ENCODE measurements at places on chromosomes 12 and 14.

GRCh38 chr12:132449565-132450417 lies 40.2 kb upstream of the FBRSL1 start:
- DNase-seq = no peak

DNA sequence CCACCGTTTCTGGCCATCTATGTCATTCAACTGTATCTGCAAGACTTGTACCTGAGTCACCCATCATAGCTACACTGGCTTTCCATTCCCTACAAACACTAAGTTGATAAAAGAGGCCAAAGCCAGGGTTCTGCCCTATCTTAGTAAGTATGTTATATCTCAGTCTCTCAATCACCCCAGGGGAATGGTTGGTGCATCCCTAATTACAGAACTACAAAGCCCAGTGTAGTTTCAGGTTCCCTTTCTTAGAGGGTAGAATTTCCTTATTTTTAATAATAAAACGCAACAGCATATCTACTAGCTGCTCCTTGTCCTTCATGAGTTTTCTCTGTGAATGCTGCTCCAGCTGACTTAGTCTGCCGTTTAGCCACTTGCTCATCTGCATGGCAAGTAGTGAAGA lies 57.6 kb downstream of the ST8SIA1 start:
- no peak for DNase-seq

GRCh38 chr14:55512421-55512820 lies 67.6 kb upstream of the KTN1 start:
- peak; percentile 33 for DNase-seq

DNA sequence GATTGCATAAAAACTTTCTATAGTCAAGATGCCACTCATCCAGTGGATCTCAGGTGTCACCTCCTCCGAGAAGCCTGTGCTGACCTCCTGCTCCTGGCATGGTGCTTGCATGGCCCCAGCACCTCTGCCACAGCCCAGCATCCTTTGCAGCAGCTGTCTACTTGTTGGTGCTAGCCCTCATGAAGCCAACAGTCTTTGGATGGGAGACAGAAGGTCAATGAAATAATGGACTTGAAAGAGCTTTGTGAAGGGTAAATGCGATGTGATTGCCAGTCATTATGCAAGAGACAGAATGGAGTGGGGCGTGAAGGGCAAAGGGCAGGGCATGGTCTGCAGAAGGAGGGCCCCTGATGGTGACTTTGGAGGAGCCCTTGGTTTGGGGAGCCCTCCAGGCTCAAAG lies 63.0 kb upstream of the CLMN start:
- no peak for DNase-seq

- no peak for DNase-seq
Measured at GRCh38 chr14:55285048-55285652, 13.9 kb downstream of the FBXO34 start.

DNA sequence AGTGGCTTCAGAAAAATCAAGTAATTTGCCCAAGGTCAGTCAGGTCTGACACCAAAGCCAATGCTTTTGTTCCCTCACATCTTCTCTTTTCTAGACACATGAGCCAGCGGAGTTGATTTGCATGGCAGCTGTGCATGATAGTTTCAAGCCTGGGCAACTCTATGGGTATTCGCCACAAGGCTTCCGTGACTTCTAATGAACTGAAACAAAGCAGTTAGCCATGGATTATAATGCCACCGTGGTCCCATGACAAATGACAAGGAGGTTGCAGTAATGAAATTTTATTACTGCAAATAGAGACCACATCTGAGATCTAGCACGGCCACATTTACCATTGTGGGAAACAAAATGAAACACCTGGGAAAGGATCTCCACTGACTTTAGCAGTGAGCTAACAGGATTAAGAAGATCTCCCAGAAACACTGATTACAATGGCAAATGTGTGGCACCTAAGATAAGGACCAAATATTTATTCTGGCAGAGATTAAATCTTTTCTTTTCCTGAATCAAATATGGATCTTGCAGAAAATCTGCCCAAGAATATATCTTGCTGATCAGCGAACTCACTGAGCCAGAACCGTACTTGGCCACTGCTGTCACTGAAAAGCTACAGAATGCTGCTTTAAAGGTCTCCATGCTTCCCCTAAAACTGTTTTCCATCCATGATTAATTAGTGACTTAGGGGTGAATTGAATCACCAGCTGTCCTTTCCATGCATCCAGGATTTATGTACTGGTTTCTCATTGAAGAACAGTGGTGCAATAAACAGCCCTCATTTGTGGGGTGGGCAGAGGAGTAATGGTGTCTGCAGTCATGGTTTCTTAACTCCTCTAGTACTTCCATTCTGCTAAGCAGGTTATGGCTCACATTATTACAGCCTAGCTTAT lies 551.0 kb downstream of the DIO2 start:
- DNase-seq = no peak

- no peak for DNase-seq
Measured at GRCh38 chr14:58780605-58781004, 142.8 kb downstream of the DACT1 start.

- DNase-seq = peak; percentile 58
Measured at GRCh38 chr14:95313707-95314106, 6.0 kb downstream of the CLMN start.

GRCh38 chr14:35212471-35213142 lies 79.6 kb upstream of the PSMA6 start:
- DNase-seq = no peak

GRCh38 chr14:35202195-35202594 lies 79.8 kb downstream of the PRORP start:
- DNase-seq = no peak

DNA sequence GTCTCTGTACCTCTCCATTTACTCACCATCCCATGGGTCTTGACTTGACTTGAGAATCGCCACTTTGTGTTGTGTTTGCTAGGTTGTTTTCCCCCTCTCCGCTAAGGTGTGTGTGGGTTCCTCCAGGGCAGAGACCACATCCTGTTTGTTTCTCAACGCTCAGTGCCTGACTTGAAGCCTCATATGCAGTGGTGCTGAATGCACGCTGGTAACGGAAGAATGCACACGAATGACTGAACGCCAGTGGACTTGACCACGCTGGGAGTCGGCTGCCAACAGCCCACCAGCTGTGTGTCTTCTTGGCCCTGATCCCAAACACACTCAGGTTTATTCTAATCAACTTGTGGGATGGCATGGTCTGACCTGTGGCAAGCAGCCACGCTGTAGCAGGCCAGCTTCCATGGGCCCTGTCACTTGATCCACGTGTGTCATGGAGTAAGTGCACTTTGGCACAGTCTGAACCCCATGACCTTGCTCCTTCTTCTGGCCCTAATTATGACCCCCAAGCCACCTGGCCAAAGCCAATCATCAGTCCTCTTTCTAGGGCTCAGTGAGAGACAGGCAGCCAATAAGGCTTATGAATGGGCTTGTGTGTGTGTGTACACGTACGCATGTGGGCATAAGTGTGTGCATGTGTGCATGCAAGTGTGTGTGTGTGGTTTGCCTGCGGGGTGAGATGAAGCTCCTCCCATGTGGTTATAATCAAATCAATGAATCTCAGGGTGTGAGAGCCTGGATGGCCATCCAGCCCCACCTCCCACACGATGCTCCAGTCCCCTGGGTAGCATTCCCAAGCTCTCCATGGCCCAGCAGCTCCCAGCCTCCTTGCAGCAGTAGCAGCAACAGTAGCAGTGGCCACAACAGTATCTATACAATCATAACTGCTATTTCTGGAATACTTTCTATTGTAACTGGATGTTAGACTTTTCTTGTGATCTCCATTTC lies 6.4 kb upstream of the TC2N start:
- no peak for DNase-seq

DNA sequence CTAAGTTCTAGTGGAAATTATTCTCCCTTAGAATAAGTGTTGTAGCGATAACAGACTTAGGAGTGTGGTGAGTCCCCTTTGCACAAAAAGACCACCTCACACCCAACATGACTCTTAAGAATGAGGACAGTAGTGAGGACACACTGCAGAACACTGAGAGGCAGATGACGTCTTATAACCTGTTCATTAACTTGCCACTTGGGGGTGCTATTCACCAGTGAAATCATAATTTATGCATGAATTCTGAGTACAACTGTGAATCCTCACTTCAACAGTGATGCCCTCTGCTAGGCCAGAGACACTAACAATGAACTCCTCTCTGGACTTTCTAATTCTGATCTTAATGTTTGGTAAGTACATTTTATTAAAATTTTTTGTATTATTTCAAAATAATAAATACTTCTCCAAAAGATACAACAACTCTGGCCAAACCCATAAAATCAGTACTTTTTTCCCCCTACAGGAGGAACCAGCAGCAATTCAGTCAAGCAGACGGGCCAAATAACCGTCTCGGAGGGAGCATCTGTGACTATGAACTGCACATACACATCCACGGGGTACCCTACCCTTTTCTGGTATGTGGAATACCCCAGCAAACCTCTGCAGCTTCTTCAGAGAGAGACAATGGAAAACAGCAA lies 274.7 kb downstream of the DAD1 start:
- DNase-seq = peak; percentile 62

DNA sequence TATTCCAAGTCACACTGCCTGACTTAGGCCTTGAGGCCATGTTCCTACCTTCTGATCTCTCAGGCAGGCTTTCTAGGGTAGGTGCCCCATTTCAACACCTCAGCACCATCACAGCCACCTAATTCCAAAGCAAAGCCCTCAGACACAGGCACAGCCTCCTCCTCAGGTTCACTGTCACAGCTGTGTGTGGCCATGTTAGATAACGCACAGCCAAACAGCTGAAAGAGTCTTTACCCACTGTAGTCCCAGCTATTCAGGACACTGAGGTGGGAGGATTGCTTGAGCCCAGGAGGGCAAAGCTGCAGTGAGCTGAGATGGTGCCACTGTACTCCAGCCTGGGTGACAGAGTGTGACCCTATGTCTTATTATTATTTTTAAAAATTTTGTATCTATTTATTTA lies 7.3 kb upstream of the TMEM229B start:
- no peak for DNase-seq

DNA sequence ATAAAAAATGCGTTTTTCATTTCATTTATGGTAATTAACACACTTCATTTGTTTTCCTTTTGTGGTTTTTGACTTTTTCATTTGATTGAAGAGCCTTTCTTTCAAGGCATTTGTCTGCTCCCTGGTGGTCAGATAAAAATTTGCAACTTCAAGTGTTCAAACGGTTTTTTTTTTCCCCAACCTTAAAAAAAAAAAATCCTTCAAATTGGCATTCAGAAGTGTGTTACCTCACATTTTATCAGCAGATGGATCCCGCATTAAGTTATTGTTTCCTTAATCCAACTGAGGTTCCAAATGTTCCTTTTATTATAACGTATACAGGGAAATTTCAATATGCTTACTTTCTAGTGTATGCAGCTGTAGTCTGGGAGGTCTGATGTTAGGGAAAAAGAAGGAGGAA lies 47.2 kb downstream of the MYF5 start:
- peak; percentile 24 for DNase-seq

DNA sequence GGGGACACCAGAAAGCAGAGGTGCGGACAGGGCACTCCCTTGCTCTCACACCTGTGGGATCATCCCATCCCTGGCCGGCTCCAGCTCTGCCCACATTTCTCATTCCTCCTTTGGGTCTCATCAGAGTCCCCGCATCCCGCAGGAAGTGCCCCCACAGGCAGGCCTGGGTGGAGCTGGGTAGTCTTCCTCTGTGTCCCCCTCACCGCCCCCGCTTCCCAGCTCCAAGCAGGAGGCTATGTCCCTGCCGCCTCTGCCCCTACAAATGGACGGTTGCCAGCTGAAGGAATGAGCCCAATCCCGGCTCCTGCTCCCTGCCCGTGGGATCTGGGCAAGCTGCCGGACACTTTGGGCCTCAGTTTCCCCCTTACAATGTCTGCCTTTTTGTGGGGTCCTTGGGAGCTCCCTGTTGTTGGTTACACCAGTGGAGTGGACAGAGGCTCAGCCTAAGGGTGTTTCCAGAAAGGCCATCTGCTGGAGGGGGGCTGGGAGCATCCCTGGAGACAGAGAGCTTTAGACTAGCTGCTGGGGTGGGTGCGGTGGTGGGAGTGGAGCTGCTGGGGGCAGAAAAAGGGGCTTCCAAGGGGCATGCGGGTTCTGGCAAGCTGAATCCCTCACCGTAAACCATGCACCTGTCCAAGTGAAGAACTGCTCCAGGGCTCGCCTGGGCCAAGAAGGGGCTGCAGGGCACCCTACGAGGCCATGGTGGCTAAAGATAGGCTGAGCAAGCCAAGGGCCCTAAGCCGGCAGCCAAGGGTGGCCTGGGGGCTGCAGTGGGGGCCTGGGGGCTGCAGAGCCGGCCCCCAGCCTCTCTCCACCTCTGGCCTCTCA lies 7.9 kb upstream of the GPR132 start:
- no peak for DNase-seq

- no peak for DNase-seq
Measured at GRCh38 chr12:26467351-26467750, 272.0 kb downstream of the SSPN start.

DNA sequence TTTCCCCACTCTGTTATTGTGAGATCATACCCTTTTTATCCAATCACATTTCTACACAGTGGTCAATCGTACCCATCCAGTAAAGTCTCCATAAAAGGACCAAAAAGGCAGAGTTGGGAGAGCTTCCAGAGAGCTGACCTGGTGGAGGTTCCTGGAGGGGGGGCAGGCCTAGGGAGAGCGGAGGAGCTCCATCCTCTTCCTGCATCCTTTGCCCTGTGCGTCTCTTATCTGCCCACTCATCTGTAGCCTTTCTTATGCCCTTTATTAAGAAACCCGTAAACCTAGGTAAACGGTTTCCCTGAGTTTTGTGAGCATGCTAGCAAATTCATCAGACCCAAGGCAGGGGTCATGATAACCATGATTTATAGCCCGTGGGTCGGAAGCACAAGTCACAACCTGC lies 26.2 kb downstream of the EVL start:
- DNase-seq = no peak

DNA sequence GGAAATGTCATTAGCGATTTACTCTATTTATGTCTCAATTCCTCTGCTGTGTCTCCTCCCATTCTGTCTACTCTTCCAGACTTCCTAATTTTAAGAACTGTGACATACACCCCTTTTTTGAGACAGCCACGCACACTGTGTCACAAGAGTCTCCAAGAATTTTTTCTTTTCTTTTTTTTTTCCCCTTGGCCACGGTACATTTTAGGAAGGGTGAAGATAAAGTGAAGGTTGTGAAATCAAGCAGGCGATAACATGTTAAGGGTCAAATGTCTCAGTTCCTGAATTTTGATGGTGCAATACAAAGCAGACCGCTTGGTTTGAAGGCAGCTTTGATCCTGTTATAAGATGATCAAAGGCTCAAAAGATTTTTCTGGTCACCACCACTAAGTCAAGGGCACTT lies 4.3 kb downstream of the OLR1 start:
- no peak for DNase-seq

DNA sequence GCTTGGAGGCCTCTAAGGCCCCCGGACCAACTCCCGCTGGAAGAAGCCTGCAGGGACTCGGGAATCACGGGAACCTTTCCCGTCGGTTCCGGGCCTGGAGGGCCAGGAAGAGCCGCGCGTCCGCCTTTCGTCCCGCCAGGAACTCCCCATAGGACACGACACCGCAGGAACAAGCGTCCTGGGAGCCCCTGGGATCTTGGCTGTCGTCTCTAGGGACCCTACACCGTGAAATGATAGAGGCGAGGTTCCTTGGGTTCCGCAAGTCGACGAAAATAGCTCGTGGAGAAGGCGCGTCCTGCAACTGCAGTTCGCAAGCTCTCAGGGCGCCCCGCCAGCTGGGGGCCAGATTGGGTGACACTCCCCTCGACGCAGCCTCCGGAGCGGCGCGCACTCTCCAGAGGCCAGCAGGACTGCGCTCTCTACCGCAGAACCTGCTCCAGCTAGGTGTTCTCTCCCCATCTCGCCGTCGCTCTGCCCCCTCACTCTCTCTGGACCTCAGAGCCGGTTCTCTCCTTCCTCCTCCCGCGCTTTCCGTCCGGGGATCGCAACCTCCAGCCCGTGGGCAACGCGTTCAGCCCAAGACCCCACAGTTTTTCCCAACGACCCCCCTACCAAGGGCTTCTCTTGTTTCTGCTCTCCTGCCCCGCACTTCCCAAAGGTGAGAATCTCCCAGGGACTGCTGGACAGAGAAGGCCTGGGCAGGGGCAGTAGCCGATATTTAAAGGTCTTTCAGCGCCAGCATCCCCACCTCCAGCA lies 776 bp downstream of the BMP4 start:
- no peak for DNase-seq

Measured in AG20443 (cell line).